ENCODE measurements at places on chromosomes 2 and 18.

DNA sequence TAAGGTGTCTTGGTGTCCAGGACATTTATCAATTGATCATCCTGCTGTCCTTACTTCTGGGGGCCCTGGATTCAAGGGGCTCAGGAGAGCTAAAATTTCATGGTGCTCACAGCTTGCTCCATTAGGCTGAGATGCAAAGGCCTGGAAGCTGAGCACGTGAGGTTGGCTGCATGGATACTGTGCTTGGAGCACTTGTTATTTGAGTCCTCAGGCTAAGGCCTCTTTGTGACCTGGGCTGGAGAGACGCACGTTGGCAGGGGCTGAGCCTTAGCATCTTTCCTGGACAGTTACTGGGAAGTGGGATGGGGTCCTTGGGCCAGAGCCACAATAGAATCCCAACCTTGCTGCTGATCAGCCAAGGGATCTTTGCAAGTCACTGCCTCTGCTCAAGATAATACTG is 151.2 kb upstream of the HS6ST1 start:
- no peak for DNase-seq

- DNase-seq = no peak
Observed at GRCh38 chr2:68100189-68100588, 37.4 kb upstream of the C1D start.

DNA sequence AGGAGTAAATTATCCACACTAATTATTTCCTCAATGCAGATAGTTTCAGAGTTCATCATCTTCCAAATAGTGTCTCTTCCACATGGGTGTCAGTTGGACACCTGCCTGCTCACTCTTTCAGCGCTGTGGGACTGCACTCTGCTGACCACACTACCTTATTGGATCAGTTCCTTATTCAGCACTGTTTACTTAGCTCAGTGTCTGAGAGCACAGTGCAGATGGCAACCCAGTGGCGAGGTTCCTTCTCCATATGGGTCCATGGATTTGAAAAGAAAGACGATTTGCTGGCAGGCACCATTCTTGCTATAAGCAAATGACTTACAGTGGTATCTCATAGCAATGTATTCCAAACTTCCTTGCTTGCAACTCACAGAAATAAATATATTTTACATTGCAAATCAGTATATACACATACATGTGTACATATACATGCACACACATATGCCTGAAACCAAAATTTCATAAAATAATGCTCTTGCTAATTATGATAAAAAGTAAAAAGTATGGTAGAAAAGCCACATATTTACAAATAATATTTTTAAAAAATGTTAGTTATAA is 354.8 kb downstream of the INSIG2 start:
- no peak for DNase-seq

- DNase-seq = no peak
Observed at GRCh38 chr2:97716695-97717612, 3.6 kb downstream of the ZAP70 start.

- no peak for DNase-seq
Observed at GRCh38 chr18:30044496-30044895, 998.0 kb downstream of the DSC3 start.

- no peak for DNase-seq
Observed at GRCh38 chr2:99106913-99107312, 34.6 kb upstream of the C2orf15 start.

DNA sequence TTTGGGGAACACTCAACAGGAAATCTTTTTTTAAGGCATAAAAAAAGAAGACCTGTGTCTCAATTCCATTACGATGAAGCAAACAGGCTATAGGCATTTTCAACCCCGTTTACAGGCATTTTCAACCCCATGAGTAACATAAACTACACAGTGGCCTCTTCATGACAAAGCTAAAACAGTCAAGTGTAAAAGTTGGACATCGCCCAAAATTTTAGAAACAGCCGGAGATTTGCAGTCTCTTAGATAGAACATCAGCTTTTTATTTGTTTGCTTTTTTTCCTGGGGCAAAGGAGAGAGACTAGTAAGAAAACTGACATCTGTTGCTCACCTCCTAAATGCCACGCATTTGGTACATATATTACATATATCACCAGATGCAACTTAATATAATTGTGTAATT is 173.7 kb downstream of the CMPK2 start:
- DNase-seq = no peak

GRCh38 chr2:228180181-228181097 is 1.0 kb downstream of the SPHKAP start:
- DNase-seq = peak; percentile 55

DNA sequence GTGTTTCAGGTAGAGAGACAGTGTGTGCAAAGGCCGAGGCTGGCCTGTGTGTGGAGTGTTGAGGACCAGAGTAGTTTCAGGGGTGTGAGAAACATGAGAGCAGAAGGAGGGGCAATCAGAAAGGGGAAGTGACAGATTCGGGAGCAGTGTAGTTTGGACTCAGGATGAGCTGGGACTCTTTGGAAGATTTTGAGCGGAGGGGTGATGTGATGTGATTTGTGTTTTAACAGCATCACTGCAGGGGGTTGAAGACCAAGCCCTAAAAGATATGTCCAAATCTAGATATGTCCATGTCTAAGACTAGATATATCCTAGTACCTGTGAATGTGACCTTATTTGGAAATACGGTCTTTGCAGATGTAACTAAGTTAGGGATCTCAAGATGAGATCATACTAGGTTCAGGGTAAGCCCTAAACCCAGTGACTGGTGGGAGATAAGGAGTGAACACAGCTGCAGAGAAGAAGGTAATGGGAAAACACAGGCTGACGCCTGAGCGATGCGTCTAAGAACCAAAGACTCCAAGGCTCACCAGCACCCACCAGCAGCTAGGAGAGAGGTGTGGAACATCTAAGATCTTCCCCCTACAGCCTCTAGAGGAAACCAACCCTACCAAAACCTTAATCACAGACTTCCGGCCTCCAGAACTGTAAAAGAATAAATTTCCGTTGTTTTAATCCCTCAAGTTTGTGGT is 38.5 kb upstream of the MYO3B start:
- DNase-seq = no peak

- DNase-seq = no peak
Observed at GRCh38 chr18:78238404-78239089, 741.1 kb upstream of the SALL3 start.

GRCh38 chr2:241964133-241964532 is 94.6 kb downstream of the RTP5 start:
- no peak for DNase-seq

DNA sequence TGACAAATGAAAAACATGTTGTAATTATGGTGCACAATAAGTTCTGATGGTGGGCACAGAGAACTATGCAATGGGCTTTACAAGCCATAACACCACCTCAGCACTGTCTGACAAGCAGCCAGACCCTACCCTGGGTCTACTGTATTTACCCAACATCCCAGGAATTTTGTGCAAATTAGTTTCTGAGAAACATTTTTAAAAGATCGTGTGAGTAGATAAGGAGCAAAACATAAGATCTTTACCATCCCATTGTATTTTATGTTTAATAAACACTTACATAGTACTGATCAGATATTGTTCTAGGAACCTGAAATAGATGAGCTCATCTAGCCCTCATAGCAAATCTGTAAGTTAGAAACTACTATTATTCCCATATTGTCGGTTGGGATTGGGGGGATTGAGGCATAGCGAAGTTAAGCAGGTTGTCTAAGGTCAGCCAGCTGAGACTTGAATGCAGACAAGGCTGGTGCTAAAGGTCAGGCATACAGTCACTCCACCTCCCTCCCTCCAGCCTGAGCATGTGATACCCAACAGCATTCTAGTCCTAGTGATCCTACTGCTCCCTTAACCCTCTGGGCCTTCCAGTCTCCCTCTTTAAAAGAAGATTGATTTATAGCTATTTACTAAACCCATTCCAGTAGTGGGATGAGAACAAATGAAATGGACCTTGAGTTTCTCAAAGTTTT is 67.4 kb upstream of the STAM2 start:
- DNase-seq = no peak

- no peak for DNase-seq
Observed at GRCh38 chr2:48709096-48710034, 46.2 kb downstream of the LHCGR start.

- peak; percentile 56 for DNase-seq
Observed at GRCh38 chr18:35164133-35164532, 76.7 kb upstream of the ZNF397 start.

- no peak for DNase-seq
Observed at GRCh38 chr2:129396980-129397599, 582.4 kb upstream of the RAB6C start.

DNA sequence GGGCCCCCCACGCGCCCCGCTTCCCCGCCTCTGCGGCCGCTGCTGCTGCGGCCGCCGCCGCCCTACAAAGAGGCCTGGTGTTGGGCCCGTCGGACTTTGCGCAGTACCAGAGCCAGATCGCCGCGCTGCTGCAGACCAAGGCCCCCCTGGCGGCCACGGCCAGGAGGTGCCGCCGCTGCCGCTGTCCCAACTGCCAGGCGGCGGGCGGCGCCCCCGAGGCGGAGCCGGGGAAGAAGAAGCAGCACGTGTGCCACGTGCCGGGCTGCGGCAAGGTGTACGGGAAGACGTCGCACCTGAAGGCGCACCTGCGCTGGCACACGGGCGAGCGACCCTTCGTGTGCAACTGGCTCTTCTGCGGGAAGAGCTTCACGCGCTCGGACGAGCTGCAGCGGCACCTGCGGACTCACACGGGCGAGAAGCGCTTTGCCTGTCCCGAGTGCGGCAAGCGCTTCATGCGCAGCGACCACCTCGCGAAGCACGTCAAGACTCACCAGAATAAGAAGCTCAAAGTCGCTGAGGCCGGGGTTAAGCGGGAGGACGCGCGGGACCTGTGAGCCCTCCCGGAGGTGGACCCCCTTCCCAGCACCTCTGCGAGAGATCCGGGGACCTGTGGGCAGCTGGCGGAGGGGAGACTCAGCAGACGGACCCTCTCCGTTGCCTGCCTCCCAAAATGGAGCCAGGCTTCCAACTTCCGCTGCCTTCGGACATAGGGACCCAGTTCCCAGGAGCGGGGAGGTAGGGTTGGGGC is 1.9 kb downstream of the SP5 start:
- peak; percentile 48 for DNase-seq

DNA sequence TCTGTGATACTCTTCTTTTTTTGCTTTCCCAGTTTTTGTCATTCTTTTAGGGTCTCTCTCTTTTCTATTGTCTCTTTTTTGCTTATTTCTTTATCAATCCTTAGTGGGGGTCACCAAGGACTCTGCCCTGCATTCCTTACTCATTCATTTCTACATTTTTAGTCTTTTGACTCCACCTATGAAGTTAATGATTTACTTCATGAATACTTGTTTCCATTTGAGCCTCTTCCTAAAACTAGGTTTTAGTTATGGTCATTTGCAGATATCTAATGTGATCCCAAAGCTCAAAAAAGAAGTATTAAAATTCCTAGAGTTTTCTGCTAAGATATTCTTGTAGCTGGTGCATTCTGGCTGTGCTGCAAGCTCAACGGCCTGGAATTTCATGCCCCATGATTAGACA is 149.3 kb upstream of the AQP4 start:
- no peak for DNase-seq

DNA sequence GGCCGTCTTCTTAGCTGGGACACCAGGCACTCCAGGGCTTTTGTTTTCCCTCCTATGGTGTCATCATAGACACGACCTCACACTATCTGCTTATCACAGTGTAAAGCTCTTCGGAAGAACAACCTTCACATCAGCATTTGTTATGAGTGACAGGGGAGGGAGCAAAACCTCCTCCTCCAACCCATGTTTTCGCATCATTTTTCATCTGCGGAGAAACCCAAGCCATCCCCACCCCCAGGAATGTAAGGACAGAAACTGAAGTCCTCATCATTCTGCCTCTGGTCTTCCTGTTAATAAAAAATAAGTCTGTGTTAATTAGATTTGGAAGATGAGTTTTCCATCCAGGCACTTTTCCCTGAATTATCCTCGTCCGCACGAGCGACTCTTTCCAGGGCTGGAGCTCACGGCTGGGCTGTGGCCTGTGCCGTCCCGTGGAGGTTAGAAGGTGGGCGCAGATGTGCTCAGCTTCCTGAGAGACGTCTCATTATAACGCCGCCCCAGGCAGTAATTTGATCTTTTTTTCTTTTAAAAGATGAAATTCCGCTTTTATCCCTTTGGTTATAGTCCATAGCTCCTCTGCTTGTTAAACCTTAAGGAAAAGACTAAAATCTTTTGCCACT is 101.6 kb upstream of the TMEM18 start:
- no peak for DNase-seq

GRCh38 chr18:51621113-51621863 is 423.8 kb upstream of the MEX3C start:
- DNase-seq = peak; percentile 65

- peak; percentile 54 for DNase-seq
Observed at GRCh38 chr18:6747646-6748045, 18.1 kb downstream of the ARHGAP28 start.

GRCh38 chr2:143889216-143889615 is 630.7 kb downstream of the ZEB2 start:
- no peak for DNase-seq

GRCh38 chr2:65024149-65024829 is 31.9 kb upstream of the CEP68 start:
- no peak for DNase-seq

DNA sequence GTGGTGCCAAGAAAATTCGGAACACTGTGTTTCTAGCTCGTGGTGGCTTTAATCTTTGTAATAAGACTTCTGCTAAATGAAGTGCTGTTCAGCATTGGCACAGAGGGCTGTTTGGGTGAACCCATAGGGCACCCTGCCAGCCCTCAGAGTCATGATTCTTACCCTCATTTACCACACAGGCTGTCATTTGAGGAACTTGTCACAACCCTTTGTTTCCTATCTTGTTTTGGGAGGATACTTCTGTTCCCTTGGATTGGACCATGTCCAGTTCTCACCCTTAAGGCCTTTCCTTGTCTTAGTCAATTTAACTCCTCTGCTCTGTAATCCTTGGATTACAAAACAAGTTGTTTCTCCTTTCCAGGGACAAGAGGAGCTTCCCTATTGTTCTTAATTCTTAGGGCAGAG is 225.7 kb downstream of the MTX2 start:
- no peak for DNase-seq

DNA sequence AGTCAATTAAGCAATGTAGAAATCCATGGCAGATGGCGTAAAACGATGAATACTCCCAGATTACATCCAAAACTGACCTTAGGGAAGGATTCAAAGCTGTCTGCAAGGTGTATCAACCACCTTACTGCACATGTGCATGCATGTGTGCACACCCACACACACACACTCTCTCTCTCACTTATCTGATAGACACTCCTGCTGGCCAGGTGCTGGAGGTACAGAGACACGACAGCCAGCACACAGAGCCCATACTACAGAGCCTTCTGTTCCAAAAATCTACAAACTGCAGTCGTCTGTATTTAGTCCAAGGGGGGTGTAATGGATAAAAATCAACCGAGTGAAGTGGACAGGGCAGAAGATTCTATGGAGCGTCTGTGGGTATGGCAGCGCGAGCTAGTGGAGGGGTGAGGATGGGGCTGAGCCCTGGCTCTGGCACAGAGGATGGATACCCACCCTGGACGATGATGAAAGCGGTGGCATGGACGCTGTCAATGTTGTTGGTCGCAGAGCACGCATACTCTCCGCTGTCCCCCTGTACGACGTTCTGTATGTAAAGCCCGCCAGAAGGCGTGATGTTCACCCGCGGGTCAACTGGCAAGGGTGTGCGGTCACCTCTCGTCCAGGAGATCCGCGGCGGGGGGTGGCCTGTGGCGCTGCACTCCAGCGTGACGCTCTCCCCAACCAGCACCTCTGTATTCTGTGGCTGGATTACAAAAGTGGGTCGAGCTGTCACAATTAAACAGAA is 78.4 kb downstream of the PXDN start:
- no peak for DNase-seq

- no peak for DNase-seq
Observed at GRCh38 chr2:170723446-170723958, 8.4 kb downstream of the SP5 start.
